ENCODE measurements at places on chromosomes 3 and 15.

DNA sequence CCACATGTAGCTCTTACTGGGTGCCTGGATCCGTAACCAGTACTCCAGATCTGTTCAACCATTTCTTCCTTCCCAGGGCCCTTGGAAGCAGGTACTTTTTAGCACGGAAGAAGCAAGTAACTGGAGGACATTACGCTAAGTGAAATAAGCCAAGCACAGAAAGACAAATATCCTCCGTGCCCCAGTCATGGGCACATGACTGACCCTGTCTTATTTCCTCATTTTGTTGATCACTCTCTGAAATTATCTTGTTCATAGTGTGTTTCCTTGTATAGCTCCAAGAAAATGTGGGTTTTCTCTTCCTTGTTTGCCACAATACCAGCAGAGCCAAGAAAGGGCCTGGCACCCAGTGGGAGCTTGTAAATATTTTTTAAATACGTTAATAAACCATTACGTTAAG lies 32.2 kb upstream of the MTMR14 start:
- no peak for DNase-seq

DNA sequence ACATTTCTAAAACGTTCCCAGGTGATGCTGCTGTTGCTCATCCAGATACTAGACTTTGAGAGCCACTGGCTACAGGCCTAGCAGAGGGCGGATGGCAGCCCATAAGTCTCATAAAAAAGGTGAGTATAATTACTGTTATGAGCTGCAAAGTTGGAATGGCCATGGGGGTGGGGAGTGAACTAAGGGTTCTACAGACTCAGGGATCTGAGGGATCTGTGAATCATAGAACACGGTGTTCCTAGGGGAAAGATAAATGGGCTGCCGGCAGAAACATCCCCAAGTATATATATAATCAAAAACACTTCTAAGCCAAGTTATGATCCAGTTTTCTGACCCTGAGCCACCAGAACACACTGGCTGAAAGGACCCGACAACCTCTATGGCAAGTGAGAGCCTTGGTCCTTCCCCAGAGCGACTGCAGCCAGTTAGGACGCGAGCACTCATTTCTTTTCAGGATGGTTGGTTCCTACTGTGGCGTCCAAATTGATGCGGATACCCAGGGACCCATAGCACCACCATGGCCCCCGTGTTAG lies 7.9 kb upstream of the SYNM start:
- no peak for DNase-seq

- DNase-seq: no peak
Measured at GRCh38 chr3:196254376-196255283, 32.9 kb downstream of the PCYT1A start.

GRCh38 chr3:68378631-68379030 lies 553.7 kb downstream of the TAFA4 start:
- DNase-seq: no peak

DNA sequence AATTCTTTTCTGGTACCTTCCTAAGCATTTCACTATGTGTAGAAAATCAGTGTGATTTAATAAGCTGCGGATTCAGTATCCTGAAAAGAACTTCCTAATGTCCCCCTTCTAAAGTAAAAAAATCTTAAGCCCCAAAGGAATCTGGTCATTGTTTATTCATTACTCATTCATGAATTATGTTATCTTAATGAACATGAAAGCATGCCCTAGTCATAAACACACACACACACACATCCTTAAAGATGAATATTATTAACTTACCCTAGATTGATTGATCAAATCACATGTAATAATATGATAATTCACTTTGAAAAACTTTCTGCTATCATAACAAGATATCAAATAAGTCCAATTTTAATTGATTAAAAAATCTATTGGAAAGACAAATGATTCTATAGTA lies 96.4 kb upstream of the BFSP2 start:
- no peak for DNase-seq

GRCh38 chr3:131802029-131802428 lies 232.8 kb downstream of the CPNE4 start:
- DNase-seq: no peak

DNA sequence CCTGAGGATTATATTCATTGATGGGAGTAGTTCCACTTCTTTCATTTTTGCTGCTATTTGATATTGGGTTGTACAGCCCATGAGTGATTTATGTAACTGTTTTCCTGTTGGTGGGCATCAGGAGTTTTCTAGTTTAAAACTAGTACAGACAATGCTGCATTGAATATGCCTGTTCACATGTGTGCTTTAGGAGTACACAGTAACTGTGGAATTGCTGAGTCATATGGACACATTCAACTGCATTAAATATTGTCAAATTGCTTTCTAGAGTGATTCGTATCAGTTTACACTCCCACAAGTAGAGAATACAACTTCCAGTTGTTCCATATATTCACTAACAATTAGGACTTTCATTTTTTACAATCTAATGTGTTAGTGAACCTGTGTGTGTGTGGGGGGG lies 59.8 kb upstream of the THSD4 start:
- no peak for DNase-seq

Data from HTR-8/SVneo (cell line).